ENCODE measurements at places on chromosomes 5 and 9.

DNA sequence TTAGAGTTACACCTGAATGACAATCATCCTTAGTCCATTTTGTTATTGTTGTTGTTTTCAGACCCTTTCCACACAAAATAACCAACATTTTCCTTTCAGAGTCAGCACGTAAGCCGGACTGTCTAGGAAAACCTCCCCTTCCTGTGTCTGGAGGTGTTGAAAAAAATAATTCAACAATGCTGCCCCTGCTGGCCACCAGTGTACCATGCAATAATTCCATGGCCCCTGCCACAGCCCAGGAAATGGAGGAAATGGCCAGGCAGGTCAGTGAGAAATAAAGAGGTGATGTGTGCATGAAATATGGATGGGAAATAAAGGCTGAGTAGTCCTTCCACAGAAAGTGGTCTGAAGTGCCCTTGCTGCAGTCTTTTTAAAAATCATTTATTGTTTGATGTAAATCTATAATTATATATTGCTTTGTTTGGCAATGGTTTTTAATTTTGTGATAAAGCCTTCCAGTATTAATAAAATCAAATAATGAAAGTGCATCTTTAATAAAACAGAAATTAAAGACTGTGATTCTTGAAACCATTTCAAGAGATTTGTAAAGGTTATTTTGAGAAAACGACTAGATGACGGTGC is 152.8 kb upstream of the PAPPA start:
- DNase-seq: no peak

DNA sequence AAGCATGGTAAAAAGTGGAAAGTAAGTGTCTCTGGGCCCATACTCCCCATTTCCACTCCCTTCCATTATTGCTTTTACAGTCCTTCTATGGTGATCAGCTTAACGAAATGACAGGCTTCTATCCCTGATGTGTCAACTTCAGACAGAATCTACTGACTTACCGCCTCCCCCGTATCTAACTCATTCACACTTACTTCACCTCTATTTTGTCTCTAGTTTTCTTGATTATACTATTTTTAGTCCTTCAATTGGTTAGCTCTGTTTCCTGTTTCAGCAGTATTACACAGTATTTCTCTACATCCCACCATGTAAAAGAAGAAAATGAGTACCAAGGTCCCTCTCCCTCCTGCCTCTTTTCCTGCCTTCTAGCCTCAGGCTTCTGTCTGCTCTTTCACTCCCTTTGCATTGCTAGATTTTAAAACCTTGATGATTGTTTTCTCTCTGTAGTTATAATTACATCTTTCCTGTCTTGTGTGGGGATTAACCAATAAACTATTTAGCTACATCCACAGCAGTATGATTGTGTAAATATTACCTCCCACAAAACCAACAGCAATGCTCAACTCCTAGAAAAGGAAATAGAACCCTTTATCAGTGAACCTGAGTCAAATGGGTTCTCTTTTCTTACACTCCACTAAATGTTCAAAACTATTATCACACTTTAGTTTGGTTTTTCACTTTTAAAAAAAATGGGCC is 53.4 kb downstream of the GNAQ start:
- DNase-seq: no peak

DNA sequence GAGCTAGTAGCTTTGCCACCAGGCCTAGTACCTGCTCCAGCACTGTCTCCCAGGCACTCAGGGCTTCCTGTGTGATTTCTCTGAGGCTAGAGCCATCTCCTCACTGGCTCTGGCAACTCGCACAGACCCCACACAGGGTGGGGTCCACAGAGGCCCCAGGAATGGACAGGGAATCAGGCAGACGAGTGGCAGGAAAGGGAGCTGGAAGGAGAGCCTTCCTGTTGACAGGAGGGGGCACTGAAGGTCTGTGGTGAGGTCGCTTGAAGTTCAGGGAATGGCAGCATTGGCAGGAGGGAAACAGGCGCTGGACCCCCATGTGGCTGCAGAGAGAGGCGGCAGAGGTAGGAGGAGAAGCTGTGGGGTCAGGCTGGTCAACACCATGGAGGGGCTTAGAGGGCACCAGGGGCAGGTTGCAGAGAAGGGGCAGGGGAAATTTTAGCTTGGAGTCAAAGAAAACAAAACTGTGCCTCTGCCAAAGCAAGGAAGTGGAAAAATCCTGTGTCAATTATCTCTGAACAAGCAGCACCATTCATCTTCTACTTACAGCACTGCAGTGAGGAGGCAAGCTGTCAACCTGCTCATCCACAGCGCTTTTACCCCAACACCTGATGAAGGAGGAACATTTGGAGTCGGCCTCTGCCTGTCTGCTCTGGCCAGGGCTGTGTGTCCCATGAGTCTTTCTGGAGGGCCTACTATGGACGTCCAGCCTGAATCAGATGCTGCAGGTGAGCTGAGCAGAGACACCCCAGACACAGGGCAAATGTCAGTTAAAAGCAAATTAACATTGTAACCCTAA is 270.2 kb downstream of the FSTL4 start:
- DNase-seq: no peak

DNA sequence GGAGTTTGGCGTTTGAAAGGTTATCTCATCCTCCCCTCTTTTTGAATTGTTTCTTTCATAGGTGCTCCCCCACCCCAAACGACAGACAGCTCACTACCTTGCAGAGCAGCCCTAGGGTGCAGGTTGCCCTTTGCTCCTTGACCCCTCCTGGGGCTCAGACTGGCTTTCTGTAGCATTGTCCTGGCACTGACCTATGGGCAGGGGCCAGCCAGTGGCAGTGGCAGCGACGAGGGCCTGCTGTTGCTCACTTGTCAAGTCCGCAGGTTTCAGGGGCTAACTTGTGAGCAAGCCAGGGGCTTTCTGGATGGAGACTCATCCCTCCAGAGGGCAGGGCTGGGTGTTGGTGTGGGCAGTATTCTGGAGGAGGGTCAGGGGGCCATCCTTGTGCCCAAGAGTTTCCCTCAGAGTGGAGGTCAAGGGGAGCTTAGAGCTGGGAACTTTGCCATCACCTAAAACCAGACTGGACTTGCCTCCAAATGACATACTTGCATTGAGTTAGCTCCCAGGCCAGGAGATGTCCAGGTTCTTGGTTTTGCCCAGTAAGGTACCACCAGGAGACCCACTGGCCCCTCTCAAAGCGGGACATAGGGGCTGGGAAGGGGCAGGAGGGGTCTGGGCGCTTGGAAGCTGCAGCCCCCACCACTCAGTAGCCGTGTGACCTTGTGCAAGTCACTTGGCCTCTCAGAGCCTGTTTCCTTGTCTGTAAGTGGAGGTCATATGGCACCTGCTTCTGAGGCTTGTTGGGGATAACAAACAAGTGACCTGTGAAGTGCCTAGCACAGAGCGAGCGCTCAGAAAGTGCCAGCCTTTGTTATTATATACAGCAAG is 53.5 kb upstream of the CDKN2AIPNL start:
- no peak for DNase-seq

DNA sequence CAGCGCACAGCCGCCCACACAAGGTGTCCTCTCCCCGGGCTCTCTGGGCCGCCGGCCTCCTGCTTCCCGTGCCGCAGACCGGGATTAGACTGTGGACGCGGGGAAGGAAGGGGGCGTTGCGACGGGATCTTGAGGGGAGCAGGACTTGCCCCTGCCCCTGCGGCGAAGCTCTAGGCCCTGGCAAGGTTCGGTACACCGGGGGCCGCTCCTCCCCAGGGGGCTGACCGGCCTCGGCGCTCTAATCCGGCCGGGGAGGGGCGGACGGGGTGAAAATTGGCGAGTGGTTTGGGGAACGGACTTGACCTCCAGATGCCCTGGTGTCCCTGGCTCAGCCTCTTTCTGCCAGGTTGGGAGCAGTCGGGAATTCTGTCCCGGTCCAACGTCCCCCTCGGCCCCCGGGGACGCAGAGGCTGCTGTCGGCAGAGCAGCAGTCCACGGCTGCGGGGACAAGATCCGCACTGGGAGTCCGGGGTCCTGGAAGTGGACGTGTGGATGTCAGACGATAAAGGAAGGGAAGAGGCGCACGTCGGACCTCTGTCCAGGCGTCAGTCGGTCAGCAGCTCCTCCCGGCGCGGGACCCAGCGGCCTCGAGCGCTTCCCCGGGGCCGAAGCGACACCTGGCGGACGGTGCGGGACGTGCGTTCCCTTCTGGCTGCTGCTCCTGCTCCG is 1.9 kb upstream of the CNTFR start:
- DNase-seq: peak; percentile 61

DNA sequence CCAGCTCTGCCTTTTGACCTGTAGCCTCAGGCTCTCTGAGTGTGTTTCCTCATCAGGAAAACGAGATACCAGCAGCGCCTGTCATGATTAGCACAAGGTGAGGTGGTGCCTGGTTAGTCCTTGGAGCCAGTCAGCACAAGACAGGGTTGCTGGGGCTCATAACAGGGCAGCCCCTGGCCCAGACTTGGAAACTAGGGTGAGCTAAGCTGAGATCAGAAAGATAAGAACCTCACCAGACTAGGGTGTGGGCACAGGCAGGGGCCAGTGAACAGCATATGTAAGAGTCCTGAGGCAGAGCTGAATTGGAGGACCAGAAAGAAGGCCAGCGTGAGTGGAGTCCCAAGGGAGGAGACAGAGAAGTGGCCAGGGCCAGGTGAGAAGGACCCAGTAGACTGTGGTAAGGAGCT is 42.7 kb upstream of the FUBP3 start:
- DNase-seq: no peak
